DMS153 (cell line): ENCODE measurements at places on chromosomes 1 and 21.
A peak's percentile ranks its signal among the peaks of the same experiment; 100 is the strongest.

- DNase-seq, result no peak
Measured at GRCh38 chr1:188325211-188325610, 1496.5 kb downstream of the PLA2G4A start.

DNA sequence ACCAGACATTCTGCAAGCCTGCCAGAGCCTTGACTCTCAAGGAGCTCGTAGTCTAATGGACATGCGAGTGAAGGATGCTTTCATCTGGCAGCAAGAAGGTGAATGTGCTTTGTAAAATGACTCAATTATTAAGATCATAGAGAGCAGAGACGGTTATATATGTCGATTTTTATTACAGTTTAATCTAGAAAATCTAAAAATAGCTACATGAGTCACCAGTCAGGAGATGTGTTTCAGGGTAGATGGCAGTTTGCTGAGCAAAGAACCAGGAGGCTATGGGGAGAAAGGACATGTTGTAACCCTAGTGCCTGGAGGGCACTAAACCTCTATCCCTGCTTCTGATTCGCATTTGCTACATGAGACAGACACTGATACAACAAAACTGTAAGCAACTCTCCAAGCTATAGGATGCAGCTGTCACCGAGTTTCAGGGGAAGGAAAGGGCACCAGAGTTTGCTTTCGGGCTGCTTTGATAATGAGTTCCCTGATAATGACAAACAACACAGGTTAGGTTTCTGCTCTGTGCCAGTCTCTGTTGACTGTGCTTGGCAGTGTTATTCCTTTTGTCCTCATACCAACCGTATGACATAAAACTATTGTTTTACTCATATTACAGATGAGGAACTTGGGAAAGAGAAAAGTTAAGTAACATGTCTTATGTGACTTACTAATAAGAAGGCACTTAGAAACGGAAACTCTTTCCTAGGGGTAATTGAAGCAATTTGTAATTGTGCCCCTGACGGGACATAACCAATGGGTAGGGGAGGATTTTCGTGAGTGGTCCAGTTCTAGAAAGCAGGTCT is 43.2 kb downstream of the C1orf198 start:
- DNase-seq, result peak; percentile 30

DNA sequence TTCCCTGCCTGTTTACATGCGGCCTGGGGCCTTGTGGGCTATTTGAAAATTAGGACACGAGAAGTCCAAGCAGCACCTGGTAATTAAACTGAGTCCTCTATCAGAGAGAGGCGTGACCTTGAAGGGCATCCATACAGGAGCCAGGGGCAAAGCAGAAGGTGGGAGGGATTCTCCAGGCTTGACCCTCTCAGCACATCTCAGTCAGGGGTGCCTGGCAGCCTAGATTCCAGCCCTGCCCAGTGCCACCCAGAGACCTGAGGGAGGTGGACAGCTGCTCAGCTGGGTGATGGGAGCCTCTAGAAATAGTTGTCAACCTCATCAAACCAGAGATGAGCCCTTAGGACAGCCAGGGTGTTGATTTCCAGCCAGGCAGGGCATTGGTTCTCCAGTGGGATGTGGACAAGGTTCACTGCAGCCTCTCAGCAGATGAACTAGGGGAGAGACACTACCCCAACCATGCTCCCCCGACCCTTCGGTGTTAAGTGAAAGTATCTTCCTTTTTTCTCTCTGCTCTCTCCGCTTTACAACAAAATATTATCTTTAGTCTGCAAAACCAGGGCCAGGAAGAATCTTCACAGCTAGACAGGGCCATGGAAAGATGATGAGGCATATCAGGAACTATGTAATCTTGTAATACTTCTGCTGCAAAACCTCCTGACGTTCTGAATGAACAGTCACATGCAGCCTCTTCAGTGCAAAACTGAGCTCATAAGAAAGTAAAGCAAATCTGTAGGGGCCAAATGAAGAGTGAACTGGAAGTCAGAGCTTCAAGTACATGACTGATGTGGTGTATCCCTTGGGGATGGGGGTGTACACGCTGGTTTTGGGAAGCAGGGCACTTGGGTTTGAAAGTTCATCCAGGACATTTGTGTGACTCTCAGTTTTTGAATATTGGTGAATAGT is 35.9 kb upstream of the ATP5PO start:
- DNase-seq, result no peak

DNA sequence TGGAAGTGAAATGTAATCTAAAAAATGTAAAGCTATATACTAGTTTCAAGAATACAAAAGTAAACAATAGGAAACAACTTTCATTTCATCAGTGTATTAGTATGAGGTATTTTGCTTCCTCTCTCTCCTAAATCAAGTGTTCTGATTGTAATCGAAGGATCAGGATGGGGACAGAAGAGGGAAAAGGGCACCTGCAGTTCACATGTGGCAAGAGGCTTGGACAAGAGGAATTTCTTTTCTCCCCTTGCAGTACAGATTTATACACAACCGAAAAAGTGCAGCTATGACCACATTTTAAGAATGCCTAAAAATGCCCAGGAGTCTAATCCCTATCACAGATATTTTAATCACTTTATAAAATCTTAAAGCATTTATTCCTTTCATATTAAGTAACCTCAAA is 63.7 kb downstream of the NRIP1 start:
- no peak for DNase-seq

DNA sequence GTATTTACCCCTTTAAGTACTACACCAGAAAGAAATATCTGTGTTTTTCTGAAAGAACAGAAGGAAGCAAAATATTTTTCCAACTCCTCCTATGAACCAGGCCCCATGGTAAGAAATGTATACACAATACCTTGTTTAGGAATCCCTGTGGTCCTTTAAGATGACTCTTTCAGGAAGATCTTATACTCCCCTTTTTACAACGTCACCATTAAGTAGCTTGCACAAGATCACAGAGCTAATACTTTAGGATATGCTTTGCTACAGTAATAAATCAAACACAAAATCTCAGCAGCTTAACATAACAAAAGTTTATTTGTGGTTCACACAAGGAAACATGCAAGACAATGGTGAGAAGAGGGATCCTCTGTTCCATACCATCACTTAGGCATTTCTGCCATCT is 8.8 kb upstream of the LAMB3 start:
- DNase-seq, result no peak

DNA sequence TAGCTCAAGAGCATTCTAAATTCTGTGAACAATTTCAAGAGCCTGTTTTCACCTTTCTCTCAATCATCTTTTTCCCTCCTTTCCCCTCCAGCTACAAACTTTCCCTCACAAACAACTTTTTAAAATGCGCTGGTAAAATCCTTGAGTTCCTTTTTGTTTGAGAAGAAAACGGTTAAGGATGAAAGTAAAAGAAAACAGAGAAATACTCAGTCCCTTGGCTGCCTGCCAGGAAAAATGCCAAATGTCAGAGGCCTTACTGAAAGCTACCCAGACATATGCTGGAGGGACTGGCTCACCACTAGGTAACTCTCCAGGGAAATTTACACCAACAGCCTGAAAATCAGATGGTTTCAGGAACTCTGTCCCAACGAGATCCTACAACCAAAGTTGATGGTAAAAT is 11.0 kb upstream of the SERBP1 start:
- peak; percentile 17 for DNase-seq

DNA sequence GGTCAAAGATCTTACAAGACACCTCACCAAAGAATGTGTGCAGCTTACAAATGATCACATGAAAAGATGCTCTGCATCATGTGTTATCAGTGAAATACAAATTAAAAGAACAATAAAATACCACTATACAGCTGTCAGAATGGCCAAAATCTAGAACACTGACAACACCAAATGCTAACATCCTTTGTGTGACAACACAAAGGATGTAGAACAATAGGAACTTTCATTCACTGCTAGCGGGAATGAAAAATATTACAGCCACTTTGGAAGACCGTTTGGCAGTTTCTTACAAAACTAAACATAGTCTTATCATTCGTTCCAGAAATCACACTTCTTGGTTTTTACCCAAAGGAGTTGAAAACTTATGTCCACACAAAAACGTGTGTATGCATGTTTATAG is 20.6 kb upstream of the SELP start:
- no peak for DNase-seq

DNA sequence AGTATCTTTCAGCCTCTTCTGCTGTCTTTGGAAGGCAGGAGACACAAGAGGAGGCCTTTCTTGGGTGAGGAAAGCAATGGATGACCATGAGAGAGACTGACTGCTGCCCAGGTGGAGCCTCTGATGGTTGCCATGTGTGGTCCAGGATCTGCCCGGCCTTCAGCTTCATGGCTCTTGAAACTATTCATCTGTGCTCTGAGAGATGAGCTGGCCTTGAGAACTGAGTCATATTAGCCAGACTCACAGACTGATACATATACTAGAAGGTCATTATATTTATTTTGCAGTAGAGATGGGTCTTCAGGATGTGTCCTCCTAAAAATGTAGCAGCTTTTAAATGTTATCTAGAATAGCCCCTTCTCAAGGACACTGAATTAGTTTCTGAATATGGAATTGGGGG is 33.7 kb downstream of the PTGFRN start:
- DNase-seq, result no peak

- DNase-seq, result peak; percentile 84
Measured at GRCh38 chr1:216528816-216529215, 105.6 kb upstream of the USH2A start.

- DNase-seq, result no peak
Measured at GRCh38 chr1:167587872-167588271, 34.3 kb upstream of the CREG1 start.

- DNase-seq, result no peak
Measured at GRCh38 chr1:17216078-17216477, 11.2 kb downstream of the PADI1 start.

- no peak for DNase-seq
Measured at GRCh38 chr21:38780879-38781278, 24.9 kb upstream of the ETS2 start.

DNA sequence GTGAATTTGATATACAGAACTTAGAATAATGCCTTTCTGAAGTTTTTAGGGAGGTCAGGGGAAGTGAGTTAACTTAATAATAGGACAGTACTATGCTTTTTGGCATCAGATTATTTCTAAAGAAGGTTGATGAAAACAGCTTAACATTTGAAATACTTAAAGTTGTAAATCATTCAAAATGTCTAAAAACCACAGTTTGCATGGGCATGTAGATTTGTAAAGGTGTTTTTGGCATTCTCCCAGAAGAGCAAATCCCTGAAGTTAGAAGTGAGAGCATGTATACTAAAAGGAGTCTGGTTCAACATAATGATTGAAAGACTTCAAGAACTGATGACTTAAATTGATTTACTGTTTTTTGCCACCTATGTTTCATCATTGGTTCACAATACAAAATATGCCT is 6.7 kb downstream of the DR1 start:
- DNase-seq, result no peak
